Osteoblast (primary cell): ENCODE measurements at places on chromosomes 1 and 21. TPM values are rescaled to one million over a fixed set of nuclear protein-coding genes. Genes with fewer than 3 reads are reported as not detected.

The FMO2 gene
- total RNA-seq: 2.7 and 2.9 TPM in 2 replicates

The TMEM82 gene
- total RNA-seq: not detected in 2 replicates

The EDN2 gene
- not detected in 2 replicates for total RNA-seq

The SMIM12 gene
- total RNA-seq: 24.2 and 25.3 TPM in 2 replicates

The MIXL1 gene
- 0.29 TPM in 1 of 2 replicates, not detected in the other for total RNA-seq

The EDARADD gene
- total RNA-seq: 1.4 and 2.7 TPM in 2 replicates

DNA sequence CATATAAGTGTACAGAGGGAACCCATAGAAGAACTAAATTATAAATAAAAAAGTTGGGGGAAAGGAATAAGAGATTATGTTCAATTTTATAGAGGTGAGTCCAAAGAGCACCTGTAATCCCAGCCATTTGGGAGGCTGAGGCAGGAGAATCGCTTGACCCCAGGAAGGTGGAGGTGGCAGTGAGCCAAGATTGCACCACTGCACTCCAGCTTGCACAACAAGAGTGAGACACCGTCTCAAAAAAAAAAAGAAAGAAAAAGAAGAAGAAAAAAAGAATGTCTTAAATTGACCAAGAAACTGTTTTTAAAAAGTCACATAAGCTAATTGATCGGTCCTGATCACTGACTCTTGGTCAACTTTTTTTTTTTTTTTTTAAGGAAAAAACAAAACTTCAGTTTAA is 19.1 kb upstream of the ATF3 start:
- DNase-seq: no peak

- DNase-seq: no peak
Measured at GRCh38 chr1:154483941-154484803, 17.8 kb upstream of the TDRD10 start.

- DNase-seq: no peak
Measured at GRCh38 chr1:169260478-169261151, 107.0 kb downstream of the NME7 start.

DNA sequence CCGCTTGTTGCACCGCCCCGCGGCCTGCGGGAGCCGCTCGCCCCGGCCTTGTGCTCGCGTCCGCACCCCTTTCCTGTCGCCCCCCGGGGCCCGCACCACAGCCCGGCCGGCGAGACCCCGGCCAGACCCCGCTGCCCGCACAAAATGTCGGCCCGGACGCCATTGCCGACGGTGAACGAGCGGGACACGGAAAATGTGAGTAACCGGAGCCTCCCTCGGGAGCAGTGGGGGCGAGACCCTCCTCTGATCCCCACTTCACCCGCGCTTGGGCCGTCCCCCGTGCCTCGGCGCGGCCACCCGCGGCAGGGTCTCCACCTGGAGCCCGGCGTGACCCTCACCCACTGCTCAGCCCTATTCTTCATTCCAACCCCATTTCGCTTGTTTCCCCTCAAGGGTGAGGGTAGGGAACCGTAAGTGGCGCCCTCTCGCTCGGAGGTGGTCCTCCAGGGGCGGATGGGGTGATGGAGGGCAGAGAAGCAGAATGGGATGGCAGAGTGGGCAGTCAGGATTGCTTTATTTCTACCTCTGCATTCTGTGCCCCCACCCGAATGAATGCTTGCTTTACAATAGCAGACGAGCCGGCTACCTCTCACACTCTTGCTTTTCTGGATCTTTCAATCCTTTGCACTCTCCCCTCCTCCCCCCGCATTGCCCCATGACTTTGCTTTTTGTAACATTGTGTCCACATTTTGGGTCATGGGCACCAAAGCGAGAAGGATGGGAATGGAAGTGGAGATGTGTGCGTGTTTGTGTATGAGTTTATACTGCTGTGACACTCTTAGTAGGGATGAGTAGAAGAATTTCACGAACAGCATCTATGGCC is 954 bp downstream of the MARK1 start:
- peak; percentile 71 for DNase-seq

DNA sequence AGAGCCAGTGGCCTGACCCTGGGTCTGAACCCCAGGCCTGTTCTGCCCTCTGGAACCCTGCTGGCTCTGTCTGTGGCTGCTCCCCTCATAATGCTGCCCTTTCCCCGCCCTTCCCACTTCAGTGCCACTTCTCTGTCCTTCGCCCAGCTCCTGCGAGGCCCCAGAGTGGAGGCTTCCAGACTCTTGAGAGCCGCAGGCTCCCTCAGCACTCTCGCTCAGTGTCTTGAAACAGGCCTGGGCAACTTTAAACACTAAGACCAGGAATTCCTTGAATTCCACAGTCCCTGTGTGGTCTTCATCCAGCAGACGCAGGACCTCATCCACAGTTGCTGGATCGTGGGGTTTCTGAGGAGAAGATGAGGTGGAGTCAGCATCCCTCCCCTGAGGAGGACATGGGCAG is 3.5 kb downstream of the CRNN start:
- DNase-seq: peak; percentile 64

DNA sequence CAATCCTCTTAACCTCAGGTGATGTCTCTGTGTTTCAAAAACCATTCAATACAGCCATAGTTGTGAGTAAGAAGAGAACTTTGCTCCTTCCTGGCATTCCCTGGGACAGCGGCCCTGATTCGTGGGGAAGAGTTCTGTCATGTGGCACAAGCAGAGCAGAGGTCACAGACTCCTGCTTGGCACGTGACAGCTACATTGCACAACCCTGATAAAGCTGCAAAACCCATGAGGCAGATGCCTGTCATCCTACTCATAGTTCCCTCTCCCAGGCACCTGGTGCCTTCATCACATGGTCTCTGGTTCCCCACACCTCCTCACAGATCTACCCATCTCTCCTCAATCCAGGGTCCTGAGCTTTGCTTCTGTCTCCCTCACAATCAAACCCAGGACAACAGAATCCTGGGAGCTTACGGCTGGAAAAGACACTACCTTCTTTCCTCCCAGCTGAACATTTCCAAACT is 70.8 kb downstream of the PLPP3 start:
- no peak for DNase-seq

DNA sequence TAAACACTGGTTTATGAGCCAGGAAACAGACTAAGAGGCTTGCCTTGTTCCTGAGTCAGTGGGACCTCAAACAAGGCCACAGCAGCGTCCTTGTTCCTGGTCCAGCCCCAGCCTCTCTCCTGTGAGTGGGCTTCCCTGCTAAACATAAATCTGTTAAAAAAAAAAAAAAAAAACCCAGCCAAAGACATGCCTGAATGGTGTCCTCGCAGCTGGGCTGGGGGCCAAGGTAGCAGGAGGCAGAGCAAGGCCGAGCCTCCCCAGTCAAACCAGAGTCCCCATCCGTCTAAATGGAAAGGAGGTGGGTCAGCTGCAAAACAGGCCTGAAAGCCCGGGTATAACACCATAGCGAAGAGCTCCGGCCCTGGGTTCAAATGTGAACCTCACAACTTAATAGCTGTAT is 18.1 kb upstream of the IFFO2 start:
- no peak for DNase-seq

- no peak for DNase-seq
Measured at GRCh38 chr1:29342983-29343382, 106.7 kb downstream of the PTPRU start.

DNA sequence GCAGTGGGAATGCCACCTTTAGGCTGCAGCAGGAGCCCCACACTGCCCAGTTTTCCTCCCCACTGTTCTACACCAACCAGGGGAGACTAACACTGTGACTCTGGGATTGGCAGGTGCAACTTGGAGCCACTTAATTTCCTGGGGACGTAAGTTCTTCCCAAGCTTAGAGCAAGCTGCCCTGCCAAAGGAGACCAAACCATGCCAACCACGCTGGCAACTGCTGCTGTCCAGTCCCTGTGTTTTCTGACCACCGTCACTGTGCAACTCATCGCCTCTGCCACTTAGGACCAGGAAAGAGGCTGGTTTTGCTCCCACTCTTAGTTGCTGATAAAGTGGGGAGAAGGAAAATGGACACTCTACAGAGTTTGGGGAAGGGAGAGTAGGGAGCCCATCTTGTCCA is 50.5 kb downstream of the VANGL1 start:
- no peak for DNase-seq

- DNase-seq: peak; percentile 97
Measured at GRCh38 chr1:244104309-244105060, 53.4 kb downstream of the ZBTB18 start.
